ENCODE measurements at places on chromosomes 4 and X.
A peak's percentile ranks its signal among the peaks of the same experiment; 100 is the strongest.

DNA sequence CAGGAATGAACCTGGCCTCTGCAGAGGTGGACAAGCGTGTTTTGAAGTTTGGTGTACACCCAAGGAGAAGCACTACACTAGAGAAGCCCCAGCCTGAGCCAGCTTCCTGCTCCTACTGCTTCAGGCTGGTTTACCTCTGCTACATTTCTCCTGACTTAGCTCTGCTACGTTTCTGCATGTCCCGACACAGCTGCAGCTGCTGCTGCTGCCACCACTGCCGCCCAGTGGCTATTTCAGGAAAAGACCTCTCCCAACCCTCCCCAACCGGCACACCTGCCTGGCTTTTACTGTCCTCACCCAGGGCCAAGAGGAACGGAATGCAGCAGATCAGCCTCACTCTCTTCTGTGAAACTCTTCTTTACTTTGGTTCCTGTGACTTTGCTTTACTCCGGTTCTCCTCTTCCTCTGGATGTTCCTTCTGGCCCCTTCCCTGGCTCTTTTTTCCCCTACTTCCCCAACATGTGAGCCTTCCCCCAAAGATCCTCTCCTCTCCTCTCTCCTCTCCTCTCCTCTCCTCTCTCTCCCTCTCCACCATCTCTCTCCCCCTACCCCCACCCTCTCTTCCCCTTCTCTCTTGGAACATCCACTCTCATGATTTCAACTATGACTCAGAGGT lies 3.1 kb upstream of the P2RY4 start:
- peak; percentile 62 for DNase-seq

DNA sequence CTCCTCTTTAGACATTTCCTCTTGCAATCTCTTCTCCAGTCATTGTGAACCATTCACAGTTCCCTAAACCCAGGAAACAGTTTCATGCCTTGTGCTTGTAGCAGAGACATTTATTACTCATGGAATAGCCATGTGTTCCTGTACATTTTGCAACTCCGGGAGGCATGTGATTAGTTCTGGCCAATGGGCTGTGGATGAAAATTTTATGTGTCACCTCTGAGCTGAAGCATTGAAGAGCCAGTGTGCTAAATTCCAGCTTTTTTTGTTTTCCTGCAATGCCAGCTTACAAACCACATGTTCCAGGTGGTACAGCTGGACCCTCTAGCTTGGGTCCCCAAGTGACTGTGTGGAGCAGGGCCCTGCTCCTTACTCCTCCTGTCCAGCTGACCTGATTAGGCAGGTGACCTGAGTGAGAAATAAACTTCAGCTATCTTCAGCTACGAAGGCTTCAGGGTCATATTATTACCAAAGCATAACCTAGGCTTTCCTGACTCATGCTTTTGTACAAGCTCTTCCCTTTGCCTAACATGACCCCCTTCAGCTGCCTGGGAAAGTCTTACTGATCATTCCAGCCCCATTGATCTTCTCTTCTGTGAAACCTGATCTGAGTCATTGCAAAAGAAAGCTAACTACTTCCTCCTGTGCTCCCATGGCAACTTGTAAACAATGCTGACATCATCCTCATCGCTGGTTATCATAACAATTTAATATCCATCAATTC lies 200.4 kb downstream of the PTTG2 start:
- peak; percentile 66 for DNase-seq

DNA sequence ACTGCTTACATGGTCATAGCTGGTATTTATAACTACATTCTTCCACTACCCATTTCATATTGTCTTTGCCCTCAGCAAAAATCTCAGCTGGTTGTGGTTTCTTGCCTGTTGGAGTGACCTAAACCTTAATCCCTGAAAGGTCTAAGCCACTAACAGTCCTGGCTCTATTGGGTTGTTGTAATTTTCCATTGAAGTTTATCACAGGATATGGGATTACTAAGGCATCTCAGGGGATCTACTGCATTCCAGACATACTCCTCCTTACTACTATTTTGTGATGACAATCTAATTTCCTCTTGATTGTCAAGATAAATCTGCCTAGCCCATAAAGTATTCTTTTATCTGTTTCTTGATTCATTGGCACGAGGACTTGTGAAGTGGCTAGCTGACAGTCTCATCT lies 6.2 kb upstream of the OSTC start:
- DNase-seq: no peak

DNA sequence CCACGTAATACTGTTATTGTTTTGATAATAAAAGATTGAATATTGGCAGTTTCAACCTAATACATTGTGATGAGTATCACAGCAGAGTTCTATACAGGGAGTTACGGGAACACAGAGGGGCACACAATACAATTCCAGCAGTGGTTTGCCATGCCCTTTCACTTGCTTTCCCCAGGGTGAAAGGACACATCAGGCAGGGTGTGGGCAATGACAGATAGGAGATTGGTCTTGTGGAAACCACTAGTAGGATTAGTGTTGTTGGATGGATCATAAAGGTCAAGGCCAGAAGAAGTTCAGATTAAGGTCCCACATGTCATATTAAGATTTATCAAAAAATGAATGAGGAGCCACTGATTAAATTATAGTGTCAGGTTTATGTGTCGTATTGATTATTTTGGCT lies 8.1 kb downstream of the HSD17B11 start:
- no peak for DNase-seq

DNA sequence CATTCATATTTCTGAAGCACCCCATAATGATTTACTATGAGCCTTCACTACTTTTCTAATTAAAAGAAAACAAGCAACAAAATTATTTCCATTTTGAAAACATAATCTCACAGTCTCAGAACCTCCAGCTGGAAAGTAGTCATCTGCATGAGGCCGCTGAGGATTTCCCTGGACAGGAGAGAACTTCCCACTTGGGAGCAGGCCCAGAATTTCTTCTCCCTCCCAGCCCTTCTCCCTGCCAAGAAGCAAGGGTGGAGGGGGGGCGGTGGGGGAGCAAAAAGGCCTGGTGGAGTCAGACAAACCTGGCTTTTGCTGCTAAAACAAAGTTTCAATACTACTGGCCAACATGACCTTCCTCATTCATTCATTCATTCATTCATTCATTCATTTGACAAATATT lies 167.3 kb downstream of the PJA1 start:
- DNase-seq: no peak

DNA sequence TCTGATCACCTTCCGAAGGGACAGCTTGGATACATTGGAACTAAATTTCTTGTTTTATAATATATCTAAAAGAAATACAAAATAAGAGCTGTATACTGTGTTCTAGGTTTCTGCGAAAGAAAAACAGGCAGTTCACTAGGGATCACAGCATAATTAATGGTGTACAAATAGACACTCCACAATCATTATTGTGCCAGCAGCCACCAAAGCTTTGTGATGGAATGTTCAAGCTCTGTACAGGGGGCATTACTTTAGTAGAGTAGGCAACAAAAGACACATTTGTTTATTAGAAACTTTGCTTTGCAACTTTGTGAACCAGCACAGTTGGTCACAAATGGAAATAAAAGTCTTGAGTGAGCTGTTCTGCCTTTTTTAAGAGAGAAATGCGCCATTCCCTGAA lies 49.3 kb downstream of the SGMS2 start:
- no peak for DNase-seq

GRCh38 chr4:119632216-119632615 lies 3.6 kb upstream of the PDE5A start:
- no peak for DNase-seq

- no peak for DNase-seq
Observed at GRCh38 chrX:125287282-125287681, 32.4 kb upstream of the TEX13C start.

DNA sequence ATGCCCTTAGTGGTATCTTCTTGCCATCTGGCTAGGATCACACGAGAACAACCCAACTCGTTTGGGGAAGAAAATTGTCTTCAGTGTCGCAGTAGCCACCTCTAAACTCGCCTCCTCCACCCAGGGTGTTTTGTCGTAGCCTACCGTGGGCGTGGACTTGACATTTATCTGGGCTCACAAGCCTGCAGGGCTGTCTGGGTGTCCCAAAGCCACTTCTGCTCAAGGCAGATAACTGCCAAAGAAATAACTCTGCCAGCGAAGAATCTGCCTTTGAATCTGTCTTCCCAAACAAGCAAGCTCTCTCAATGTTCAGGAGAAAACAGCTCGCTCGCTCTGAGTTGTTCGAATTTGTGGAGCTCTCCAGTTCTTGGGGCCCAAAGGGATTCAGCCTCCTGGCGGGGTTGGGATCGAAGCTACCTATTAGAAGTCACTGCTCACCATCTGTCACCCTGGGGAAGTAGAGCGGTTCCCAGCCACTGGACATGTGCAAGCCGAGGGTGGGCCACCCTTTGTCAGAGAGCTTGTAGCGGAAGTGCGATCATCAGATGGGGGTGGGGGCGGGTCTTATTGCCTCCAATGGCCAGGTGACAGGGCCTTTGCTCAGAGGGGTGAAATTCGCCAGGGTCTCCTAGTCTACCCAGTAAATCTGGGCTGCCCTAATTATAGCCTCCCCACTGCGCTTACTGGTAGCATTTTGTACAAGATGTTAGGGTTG lies 14.8 kb downstream of the BLOC1S4 start:
- DNase-seq: peak; percentile 20

- DNase-seq: no peak
Observed at GRCh38 chrX:312621-313331, 5.8 kb downstream of the GTPBP6 start.
